ENCODE measurements at places on chromosomes 5 and 9.

DNA sequence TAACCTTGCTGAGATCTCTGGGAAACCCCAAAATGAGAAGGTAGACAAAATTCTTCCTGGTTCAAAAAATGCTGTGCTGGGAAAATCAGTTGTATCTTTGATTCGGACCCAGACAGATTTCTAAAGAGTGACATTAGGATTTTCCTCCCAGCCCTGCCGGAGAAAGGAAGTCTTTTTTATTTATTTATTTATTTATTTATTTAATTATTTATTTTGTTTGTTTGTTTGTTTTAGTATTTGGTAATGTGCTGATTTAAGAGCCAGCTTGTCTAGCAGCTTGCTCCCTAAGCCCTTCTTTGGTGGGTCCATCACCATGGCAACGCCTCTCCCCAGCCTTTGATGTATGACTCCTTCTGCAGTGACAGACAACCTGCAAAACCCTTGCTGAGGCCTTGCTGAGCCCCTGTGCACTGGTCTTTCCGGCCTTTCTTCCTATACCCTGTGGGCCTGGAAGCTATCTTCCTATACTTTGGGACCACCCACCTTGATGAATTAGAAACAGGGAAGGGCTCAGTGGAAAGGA lies 60.6 kb upstream of the AFAP1L1 start:
- no peak for DNase-seq

DNA sequence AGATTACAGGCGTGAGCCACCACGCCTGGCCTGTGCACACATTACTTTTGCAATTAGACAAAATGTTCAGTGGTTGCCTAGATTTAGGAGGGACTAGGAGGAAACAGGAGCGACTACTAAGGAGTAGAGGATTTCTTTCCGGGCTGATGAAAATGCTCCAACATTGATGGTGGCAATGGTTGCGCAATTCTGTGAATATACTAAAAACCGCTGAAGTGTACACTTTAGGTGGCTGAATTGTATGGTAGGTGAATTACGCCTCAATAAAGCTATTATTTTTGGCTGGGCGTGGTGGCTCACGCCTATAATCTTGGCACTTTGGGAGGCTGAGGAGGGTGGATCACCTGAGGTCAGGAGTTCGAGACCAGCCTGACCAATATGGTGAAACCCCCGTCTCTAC lies 46.8 kb upstream of the STXBP1 start:
- no peak for DNase-seq

DNA sequence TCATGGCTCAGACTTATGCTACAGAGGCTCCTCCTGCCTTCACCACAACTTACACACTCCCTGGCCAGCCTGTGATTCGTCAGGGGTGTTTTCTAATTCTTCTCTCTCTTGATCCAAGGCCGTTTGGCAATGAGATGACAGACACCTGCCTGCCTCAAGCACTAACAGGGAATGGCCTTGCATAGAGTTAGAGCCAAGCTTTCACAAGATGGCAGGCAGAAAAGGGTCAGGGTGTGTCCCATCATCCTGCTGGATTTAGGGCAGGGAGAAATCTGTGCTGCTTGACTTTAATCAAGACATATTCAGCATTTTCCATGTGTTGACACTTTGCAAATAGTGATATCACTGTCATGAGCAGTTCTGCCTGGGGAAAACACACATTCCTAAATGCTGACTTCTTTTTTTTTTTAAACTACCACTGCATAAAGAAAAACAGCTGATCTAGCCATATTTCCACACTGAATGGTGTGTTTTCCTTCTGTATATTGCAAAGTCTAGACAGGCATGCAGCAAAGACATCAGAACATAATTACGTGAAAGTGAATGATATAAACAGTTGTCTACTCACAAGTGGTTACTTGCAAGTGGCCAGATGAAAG lies 95.0 kb upstream of the SLC25A48 start:
- DNase-seq, result no peak

DNA sequence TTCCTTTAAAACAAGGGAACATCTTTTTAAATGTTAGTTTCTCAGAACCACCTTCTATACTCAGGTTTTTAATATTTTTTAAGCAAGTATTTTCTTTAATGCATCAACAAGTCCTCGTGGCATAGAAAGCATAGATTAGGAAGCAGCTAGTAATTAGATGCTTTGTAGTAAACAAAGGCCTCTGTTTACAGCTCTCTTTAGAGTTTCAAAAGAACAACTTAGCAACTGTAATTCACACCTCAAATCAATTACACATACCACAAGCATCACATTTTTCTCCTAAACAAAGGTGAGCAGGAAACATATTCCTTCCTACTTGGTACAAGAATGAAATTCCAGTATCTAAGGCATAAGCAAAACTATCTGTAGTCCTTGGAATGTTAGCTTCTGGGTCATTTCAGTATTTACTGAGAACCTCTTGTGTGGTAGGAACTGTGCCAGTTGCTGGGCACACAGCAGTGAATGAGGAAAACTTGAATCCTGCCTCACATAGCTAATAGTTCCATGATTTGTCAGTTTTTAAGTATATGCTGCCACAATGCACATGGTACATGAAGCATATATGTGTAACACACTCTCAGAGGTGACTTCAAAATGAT lies 249.1 kb downstream of the CEMIP2 start:
- DNase-seq, result no peak

DNA sequence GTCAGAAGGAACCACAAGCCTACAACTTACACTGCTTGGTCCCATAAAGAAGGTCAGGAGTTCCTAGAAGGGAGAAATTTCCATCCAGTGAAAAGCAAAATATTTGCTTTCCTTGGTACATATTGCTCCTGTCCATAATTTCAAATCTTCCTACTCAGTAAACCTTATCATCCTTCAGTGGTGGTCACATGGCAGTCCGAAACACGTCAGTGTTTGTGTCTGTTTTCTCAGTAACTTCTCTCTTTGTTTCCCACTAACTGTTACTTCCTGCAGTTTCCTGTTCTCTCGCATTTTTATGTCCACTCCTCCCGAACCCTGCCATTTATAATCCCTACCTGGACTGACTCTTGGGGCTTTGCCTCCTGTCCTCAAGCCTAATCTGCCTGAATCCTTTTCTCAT lies 129.1 kb downstream of the FANCC start:
- DNase-seq, result no peak

GRCh38 chr5:146342882-146343865 lies 4.5 kb downstream of the POU4F3 start:
- no peak for DNase-seq

DNA sequence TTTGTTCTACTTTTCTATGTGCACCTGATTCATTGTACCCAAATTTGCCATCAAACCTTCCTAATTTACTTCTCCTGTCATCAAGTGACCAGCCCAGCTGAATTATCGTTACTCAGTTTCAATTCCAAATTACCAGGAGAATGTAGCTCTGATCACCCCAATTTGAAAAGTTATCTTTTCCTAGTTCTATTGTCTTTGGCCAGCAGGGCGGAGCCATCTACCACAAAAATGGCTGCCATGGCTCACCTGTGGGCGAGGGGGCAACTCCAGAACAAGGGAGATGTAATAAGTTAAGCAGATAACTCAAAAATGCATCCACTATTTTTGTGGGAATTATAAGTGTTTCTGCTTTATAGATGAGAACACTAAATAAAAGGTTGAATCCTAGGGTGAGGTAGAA lies 133.8 kb upstream of the MOCS2 start:
- DNase-seq, result no peak

- no peak for DNase-seq
Observed at GRCh38 chr5:53201746-53202145, 92.2 kb upstream of the MOCS2 start.

- no peak for DNase-seq
Observed at GRCh38 chr9:89723469-89724100, 118.8 kb downstream of the GADD45G start.

DNA sequence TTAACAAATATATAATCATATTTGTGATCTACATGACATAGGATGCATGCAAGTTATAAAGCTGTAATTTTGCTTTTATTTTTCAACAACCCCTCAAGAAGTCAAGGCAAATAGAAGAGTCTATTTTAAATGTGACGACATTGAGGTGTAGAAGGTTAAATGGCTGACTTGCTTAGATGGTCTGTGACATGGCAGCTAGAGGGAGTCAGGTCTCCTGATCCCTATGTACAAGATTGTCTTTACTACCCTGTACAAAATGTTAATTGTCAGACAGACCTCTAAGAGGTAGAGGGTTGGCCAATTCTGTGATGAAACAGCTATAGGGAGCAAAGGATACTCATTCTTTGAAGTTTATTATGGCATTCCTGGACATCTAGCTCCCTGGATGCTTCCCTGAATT lies 380.9 kb upstream of the MEF2C start:
- DNase-seq, result no peak

Data from right kidney (tissue), 9 donors.